ENCODE measurements at places on chromosomes 3 and 15.

DNA sequence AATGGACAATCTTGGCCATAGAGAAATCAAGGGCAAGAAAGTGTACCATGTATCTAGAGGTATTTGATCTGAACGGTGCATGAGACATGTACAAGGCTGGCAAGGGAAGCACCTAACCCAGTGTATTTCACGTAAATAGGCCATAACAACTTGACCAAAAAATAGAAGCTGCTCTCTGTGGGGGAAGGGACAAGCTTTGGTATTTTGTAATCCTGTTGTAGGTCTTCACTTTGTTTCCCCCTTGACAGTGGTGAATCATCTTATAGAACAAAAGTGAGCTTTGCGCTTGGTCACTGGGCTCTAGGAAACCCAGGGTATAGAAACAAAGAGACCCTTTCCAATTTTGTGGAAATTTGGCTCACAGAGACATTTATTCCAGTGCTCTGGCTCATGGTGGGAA lies 21.0 kb downstream of the LARS2 start:
- DNase-seq, result no peak

- DNase-seq, result no peak
Observed at GRCh38 chr3:155102329-155102728, 22.2 kb downstream of the MME start.

DNA sequence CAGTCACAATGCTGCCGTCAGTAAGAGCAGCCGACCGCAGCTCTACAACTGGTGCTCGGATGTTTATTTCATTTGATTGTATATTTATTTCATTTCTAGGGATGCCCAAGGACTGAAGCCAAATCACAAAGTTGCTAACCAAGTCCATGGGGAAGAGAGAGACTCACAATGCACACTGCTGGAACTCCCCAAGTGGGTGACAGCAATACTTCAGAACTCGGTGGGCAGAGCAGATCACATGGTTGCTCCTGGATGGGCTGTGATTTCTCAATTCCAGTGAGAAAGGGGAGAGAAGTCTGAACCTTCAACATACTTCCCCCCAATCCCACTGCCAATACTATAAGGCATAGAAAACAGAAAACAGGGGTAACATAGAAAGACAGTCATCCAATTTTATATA lies 265.8 kb upstream of the WNT5A start:
- DNase-seq, result no peak

GRCh38 chr3:142915636-142916035 lies 26.8 kb upstream of the PCOLCE2 start:
- DNase-seq, result no peak

- no peak for DNase-seq
Observed at GRCh38 chr3:8856071-8856470, 86.7 kb upstream of the OXTR start.

- no peak for DNase-seq
Observed at GRCh38 chr15:80837006-80837405, 57.8 kb downstream of the CEMIP start.

DNA sequence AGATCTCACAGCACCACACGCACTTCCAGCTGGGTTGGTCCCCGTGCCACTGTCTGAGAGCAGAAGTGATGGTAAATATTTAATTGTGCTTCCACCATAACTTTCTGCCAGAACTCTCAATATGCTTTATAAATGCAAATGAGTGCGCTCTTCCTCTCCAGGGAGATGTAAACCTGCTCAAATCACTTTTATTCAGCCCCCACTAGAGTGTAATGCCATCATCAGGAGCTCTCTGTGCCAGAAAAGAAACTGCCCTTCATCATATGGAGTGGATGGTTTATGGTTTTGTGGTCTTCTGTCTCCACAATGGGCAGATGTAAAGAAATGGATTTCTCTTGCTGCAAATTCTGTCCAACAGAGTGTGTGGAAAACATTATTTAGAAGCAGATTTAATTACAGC lies 127.0 kb downstream of the EPHB1 start:
- DNase-seq, result no peak

DNA sequence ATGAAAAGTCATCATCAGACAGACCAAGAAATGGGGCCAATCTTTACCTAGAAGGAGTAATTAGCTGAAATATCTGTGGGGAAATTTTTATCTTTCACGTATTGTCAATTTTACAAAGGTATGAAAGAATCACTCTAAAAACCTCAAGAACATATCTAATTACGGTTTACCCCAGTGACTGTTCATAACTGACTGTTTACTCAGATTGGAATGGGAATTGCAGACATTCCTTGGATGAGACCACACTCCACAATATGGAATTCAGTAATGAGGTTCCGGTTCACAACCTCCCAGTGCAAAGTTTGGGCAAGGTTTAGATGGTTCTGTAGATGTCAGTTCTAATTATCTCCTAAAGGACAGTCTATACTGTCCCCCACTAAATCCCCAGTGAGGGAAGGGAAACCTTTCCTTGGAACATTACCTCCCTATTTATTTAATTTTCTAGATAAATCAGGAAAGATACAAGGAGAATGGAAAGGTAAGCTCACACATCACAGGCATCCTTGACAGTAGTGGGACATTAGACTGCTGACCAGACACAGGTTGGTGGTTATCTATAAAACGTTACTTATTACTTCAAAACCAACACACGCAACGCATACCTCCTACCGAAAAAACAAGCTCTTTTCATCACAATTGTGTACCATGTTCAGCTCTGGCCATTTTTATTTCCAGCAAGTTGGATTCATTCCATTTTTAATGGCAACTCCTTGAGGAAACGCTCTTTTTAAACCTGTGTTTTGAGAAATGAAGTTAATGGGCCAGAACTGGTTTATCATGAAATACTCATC lies 129.9 kb downstream of the RORA start:
- no peak for DNase-seq

Data from D341Med (cell line).